Activated CD4-positive, alpha-beta T cell treated with anti-CD3 and anti-CD28 coated beads, Interleukin-2, amount 10 ng/mL, durations not matched to agents 24 days and 14 days (primary cell): ENCODE measurements at places on chromosomes 2 and 18. TPM values are rescaled to one million over a fixed set of nuclear protein-coding genes. Genes with fewer than 3 reads are reported as not detected.

GRCh38 chr2:101200676-101201075 lies 49.5 kb upstream of the TBC1D8 start:
- no peak overlapping the region for H3K4me3 ChIP-seq
- H3K4me1 ChIP-seq, result peaks cover 8% of the 10 kb centered on the region
- H3K27me3 ChIP-seq, result peaks cover 3% of the 10 kb centered on the region
- no peaks in the 10 kb centered on the region for H3K36me3 ChIP-seq
- no peak for DNase-seq

Gene DSEL
- total RNA-seq, result not detected in 2 replicates

DNA sequence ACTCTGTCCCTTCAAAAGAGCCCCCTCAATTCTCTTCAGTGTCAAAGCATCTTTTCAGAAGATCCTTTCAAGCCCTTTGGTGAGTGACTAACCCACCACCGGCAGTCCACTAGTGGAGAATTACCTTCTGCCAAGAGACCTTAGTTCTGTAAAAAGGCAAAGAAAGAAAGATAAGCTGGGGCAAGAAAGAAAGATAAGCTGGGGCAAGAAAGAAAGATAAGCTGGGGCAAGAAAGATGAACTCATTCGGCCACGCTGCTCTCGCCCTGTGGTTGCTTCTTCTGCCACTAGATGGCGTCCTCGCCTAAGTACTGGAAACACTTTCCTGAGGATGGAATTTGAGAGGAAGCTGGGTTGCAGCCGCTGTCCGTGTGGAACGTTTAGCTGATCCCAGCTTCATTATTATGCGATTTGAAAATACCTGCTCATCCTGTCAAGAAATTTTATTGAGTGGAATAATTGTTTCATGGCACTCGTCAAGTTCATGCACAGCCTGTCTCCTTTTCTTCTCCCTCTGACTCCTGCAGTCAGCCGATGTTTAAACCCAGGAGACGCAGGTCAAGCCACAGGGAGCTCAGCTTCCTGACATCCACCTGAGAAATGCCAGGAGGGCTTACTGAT lies 17.3 kb upstream of the ANXA4 start:
- peaks cover 3% of the 10 kb centered on the region for H3K27me3 ChIP-seq
- H3K36me3 ChIP-seq, result no peaks in the 10 kb centered on the region
- H3K27ac ChIP-seq, result no peak overlapping the region
- peak overlapping the region; percentile 70 for H3K4me3 ChIP-seq

DNA sequence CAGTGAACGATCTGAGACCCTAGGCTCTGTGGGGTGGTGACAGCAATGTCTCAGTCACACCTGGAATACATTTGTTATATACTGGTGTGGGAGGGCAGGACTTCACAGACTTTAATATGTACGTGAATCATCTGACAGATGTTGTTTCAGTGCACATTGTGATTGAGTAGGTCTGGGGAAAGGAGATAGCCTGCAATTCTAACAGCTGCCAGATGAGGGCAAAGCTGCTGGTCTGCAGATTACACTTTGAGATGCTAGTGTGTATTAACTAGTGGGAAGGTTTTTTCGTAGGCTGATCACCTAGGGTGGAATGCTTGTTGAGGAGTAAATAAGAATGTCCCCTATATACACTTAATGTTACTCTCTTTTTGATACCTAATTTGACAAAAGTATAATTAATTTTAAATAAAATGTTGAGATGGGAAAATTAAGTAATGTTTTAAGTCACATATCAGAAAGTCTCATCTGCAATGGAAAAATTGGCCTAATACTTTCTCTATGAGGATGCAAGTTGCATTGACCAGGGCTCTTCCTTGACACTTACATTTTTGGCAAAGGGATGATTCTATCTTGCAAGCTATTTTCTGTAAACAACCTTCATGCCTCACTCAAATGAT lies 496.9 kb upstream of the HNMT start:
- H3K27ac ChIP-seq, result no peak overlapping the region
- H3K27me3 ChIP-seq, result no peaks in the 10 kb centered on the region
- no peaks in the 10 kb centered on the region for H3K36me3 ChIP-seq
- DNase-seq, result peak; percentile 63
- H3K4me3 ChIP-seq, result no peak overlapping the region

- no peaks in the 10 kb centered on the region for H3K4me1 ChIP-seq
- no peaks in the 10 kb centered on the region for H3K27me3 ChIP-seq
- no peak for DNase-seq
- no peak overlapping the region for H3K27ac ChIP-seq
- no peaks in the 10 kb centered on the region for H3K36me3 ChIP-seq
Observed at GRCh38 chr2:19178175-19178574, 180.2 kb downstream of the OSR1 start.

Gene ARHGEF4
- 0.07 and 0.31 TPM in 2 replicates for total RNA-seq

Gene PROKR1
- not detected in 2 replicates for total RNA-seq

DNA sequence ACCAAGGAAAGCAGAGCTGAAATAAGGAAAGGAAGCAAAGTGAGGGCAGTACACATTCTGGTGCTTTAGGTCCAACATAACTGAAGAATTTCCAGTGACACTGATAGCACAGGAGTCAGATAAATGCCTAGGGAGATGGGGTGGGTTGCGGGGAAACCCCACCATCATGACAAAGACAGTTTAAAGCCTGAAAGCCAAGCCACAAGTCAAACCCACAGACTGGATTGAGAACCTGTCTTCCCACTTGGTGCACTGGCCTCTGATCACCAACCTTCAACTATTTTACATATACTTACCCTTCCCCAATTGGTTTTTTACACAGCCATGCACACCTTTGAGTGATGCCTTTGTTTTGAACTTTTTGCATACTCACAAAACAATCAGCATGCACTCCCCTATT lies 22.2 kb upstream of the PDK1 start:
- no peaks in the 10 kb centered on the region for H3K27me3 ChIP-seq
- H3K27ac ChIP-seq, result no peak overlapping the region
- peaks cover 2% of the 10 kb centered on the region for H3K4me1 ChIP-seq
- no peak for DNase-seq
- peaks cover 59% of the 10 kb centered on the region for H3K36me3 ChIP-seq

Gene SGPP2
- 22.9 and 23.0 TPM in 2 replicates for total RNA-seq

- no peaks in the 10 kb centered on the region for H3K36me3 ChIP-seq
- peak overlapping the region; percentile 74 for H3K27ac ChIP-seq
Observed at GRCh38 chr2:217090024-217090473, 230.2 kb upstream of the TNP1 start.

DNA sequence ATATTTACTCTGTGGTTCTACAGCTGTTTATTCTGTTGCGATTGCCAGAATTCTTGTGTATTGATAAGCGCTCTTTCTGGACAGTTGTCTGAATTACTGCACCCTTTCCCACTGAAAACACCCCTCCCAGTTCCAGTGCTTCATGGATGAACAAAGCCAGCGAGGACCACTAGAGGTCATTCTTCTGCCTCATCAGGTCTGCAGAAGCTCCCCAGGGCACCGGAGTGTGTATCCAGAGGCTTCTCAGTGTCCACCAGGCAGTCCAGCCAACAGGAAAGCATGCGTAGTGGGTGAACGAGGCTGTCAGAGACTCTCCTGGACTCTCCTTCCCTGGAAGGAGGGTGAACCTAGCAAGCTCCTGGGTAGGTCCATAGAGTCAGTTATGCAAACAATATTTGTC lies 40.6 kb upstream of the INHBB start:
- no peaks in the 10 kb centered on the region for H3K27me3 ChIP-seq
- peaks cover 20% of the 10 kb centered on the region for H3K4me1 ChIP-seq
- H3K36me3 ChIP-seq, result peaks cover 30% of the 10 kb centered on the region
- H3K4me3 ChIP-seq, result no peak overlapping the region
- DNase-seq, result no peak

DNA sequence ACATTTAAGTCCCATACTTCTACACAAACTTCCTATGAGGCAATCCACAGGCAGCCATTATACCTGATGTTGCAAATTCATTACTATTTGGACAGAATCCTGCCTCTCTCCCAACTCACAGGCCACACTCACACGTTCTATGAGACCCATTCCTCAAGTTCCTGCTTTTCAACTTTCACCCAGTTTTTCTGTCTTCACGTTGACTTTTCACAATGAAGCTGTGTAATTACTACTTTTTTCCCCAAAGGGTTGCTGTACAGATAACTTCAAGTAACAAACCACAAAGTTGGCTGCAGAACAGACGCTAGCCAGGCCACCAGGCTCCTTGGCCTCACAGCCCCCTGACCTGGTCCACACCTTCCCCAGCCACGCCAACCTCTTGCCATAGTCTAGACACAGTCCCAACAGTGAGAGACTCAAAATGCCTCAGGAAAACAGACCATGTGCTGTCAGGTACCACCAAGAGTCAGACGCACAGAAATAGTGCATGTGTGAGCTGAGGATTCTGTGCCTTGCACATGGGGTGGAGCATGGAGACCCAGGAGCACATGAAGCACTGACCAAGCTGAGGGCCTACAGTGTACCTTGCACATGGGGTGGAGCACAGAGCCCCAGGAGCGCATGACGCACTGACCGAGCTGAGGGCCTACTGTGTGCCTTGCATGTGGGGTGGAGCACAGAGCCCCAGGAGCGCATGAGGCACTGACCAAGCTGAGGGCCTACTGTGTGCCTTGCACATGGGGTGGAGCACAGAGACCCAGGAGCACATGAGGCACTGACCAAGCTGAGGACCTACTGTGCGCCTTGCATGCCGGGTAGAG lies 61.0 kb downstream of the EIPR1 start:
- DNase-seq, result no peak
- no peaks in the 10 kb centered on the region for H3K27me3 ChIP-seq
- no peak overlapping the region for H3K27ac ChIP-seq
- peaks cover 12% of the 10 kb centered on the region for H3K36me3 ChIP-seq
- H3K4me3 ChIP-seq, result no peak overlapping the region

DNA sequence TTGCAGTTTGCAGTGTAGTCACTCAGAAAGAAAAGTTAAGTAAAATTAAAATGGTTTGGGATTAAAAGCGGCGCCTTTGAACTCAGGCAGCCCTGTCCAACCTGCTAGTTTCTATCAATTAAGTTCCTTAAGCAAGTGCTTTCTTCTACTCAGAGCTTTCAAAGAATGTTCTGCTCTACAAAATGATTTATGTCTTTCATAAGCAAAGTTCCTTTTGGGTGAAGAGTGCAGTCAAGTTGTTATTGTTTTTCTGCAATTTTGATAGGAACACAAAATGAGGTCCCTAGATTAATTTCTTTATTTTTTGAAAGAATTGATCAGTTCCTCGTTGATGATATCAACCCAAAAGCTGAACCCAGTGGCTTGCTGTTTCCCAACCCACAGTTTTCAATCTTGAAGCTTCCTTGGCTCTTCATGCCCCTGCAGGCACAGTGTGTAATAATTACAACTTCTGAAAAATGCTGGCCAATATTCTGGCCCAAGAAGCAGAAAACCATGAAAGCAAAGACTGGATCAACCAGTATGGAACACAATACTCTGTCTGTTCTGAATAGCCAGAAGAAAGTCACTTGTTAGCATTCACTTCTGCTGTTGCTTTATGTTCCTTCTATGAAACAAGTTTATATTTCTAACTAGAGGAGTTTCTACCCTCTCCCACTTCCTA lies 89.1 kb downstream of the TGIF1 start:
- H3K27me3 ChIP-seq, result peaks cover 6% of the 10 kb centered on the region
- no peaks in the 10 kb centered on the region for H3K36me3 ChIP-seq
- H3K27ac ChIP-seq, result no peak overlapping the region

Gene TMX3
- total RNA-seq, result 65.6 and 67.1 TPM in 2 replicates

DNA sequence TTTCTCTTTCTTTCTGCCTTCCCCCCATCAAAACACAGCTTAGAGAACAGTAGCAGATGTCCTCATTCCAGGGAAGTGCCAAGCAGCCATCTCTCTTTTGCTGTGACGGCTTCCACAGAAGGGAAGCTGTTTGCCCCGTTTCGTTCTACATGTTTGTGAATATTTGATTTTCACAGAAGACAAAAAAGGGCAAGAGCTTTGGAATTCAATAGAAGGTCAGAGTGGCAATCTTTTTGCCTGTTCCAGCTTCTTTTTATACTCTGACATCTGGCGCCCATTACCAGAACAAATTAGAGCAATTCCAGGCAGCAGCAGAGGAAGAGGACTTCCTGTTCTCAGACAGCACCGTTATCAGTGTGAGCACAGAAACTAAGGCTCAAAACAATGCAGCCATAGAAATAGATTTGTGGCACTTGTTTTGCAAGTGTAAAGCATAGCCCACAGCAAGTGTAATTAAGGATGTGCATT lies 79.0 kb upstream of the CDH19 start:
- H3K4me1 ChIP-seq, result no peaks in the 10 kb centered on the region
- H3K4me3 ChIP-seq, result no peak overlapping the region
- H3K27ac ChIP-seq, result no peak overlapping the region
- no peaks in the 10 kb centered on the region for H3K36me3 ChIP-seq

DNA sequence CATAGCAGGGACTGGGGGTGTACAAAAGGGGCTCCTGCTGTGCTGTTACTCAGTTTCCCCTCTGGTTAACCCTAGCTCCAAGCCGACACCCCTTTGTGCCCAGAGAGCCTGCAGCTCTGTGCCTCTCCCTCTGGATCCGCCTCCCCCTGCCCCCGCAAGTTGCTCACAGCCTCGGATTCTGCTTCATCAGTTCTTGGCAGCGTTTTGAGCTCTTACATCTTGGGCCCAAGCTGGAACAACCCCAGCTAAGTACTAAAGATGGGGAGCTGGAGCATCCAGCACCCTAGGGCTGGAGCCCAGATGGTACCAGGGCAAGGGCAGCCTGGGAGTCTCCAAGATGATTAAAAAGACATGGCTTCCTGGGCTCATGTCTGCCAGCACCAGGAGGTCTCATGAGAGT lies 40.7 kb downstream of the POMC start:
- H3K36me3 ChIP-seq, result no peaks in the 10 kb centered on the region
- no peak overlapping the region for H3K4me3 ChIP-seq
- peaks cover 15% of the 10 kb centered on the region for H3K4me1 ChIP-seq
- DNase-seq, result no peak

- H3K27me3 ChIP-seq, result no peaks in the 10 kb centered on the region
- peak; percentile 75 for DNase-seq
- H3K36me3 ChIP-seq, result no peaks in the 10 kb centered on the region
- H3K4me1 ChIP-seq, result peaks cover 32% of the 10 kb centered on the region
- peak overlapping the region; percentile 90 for H3K4me3 ChIP-seq
- peak overlapping the region; percentile 79 for H3K27ac ChIP-seq
Observed at GRCh38 chr18:75247611-75248421, 37.2 kb downstream of the TSHZ1 start.

GRCh38 chr2:177474301-177474700 lies 81.7 kb downstream of the AGPS start:
- no peak for DNase-seq
- no peak overlapping the region for H3K4me3 ChIP-seq
- peaks cover 71% of the 10 kb centered on the region for H3K36me3 ChIP-seq
- no peak overlapping the region for H3K27ac ChIP-seq
- no peaks in the 10 kb centered on the region for H3K27me3 ChIP-seq
- H3K4me1 ChIP-seq, result peaks cover 6% of the 10 kb centered on the region

GRCh38 chr2:239930871-239931771 lies 94.0 kb downstream of the NDUFA10 start:
- H3K27me3 ChIP-seq, result peaks cover 3% of the 10 kb centered on the region
- H3K4me3 ChIP-seq, result no peak overlapping the region
- no peak for DNase-seq

DNA sequence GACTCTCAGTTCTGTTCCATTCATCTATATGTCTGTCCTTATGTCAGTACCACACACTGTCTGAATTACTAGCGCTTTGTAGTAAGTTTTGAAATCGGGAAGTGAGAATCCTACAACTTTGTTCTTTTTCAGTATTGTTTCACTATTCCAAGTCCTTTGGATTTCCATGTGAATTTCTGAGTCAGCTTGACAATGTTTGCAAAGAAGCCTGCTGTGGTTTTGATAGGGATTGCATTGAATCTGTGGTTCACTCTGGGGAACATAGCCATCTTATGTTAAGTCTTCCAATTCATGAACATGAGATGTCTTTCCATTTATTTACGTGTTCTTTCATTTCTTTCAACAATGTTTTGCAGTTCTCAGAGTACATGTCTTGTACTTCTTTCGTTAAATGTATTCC lies 15.0 kb downstream of the SLC3A1 start:
- no peaks in the 10 kb centered on the region for H3K4me1 ChIP-seq
- H3K27me3 ChIP-seq, result peaks cover 9% of the 10 kb centered on the region
- DNase-seq, result no peak
- H3K27ac ChIP-seq, result no peak overlapping the region
- H3K36me3 ChIP-seq, result no peaks in the 10 kb centered on the region
